Stimulated activated CD4-positive, alpha-beta T cell treated with anti-CD3 and anti-CD28 coated beads, Interleukin-15, amount 100 ng/mL, for 1 hour (primary cell): ENCODE measurements at places on chromosomes 2 and 18.

DNA sequence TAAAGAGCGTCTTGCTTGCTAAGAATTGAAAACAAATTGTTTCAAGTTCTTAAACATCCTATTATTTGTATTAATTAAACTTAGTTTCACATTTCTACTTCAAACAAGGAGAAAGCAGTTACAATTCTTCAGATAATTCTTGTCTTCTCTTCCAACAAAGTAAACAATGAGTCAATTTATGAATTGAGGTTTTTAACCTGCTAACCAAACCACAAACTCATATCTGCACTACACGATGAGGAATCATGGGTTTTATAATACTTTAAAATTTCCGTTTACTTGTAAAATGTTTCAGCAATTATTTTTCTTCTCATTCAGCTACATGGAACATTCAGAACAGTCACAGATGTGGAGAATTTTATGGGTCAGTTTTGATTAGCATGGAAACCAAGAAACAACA lies 114.2 kb downstream of the SPIRE1 start:
- no peak for DNase-seq

DNA sequence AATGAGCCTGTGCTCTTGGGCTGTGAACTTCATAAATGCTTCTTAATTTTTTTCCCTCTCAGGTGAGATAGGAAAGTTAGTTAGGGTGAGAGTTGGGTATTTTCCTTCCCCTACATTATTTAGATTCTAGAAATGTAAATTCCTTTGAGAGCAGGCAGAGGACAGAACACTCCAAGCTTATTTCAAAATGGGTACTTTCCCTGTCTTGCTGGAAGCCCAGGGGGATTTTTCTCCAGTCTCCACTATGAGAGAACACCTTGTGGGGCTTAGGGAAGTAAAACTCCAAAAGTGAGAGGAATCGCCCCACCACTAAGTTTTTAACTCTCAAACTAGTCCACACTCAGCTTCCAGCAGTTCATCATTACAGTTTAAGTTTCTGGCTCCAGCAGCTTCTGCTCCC lies 253.2 kb upstream of the CTAGE1 start:
- no peak for DNase-seq

DNA sequence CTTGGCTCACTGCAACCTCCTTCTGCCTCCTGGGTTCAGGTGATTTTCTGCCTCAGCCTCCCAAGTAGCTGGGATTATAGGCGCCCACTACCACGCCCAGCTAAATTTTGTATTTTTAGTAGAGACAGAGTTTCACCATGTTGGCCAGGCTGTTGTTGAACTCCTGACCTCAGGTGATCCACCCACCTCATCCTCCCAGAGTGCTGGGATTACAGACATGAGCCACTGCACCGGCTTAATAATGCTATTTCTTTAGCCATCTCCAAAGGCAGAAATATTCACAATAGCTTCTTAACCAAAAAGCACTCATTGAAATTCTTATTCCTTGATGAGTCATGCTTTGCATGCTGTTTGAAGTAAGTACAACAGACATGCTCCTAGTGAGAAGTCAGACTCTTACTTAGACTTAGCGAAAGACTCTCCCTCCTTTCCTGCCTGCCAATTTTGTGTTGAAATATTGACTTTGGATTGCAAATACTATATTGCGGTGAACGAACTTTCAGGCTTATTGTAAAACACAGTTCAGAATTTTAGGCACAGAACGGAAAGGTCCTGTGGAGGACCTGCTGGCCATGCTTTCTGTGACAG lies 4.4 kb downstream of the ACTR3 start:
- DNase-seq, result no peak

DNA sequence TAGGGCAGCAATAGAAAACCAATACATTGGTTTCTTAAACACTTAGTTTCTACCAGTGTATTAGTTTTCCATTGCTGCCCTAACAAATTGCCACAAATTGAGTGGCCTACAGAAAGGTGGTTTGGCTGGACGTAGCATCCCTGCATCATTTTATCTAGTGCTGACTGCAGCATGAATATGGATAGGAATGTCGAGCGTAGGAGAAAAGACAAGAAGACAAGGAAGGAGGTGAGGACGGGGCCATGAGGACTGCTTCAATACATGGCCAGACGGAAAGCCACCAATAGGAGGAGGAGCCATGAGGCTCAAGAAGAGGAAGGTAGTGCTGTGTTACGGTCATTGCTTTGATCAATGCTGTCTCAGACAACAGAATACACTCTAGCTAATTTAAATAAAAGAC lies 154.5 kb upstream of the NDUFV2 start:
- no peak for DNase-seq
